GM20000 (cell line): ENCODE measurements at places on chromosomes 16 and 17.

- peak; percentile 87 for DNase-seq
Observed at GRCh38 chr17:1484676-1485422, 7.6 kb downstream of the MYO1C start.

DNA sequence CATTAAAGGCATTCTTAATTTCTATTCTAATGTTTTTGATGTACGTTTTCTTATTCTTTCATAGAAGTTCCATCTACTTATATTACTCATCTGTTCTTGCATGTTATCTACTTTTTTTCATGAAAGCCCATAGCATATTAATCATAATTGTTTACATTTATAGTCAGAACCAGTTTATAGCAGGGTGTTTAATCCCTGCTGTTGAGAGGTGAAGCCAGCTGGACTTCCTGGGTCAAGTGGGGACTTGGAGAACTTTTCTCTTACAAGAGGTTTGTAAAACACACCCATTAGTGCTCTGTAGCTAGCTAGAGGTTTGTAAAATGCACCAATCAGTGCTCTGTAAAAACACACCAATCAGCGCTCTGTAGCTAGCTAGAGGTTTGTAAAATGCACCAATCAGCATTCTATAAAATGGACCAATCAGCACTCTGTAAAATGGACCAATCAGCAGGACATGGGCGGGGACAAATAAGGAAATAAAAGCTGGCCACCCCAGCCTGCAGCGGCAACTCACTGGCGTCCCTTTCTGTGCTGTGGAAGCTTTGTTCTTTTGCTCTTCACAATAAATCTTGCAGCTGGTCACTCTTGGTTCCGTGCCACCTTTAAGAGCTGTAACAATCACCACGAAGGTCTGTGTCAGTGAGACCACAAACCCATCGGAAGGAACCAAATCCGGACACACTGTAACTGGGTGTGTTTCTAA lies 120.6 kb downstream of the TANC2 start:
- DNase-seq: no peak

- no peak for DNase-seq
Observed at GRCh38 chr16:528111-529011, 849 bp downstream of the CAPN15 start.

- no peak for DNase-seq
Observed at GRCh38 chr17:50758524-50758923, 8.8 kb downstream of the ANKRD40CL start.

DNA sequence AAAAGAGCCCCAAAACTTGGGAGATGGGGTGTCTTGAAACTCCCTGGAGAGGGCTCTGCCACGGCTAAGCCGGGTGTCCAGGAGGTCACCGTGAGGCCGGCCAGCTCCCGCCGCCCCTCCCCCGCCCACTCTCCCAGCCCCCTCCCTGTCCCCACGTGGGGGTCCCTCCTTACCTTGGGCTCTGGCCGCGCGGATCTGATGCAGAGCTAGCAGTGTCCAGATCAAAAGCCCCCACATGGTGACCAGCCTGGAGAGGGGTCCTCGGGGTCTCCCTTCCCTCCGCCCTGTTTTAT lies 447 bp downstream of the SDK2 start:
- no peak for DNase-seq

GRCh38 chr16:72311426-72311825 lies 139.5 kb upstream of the PMFBP1 start:
- DNase-seq: no peak

GRCh38 chr17:60173304-60173819 lies 23.6 kb downstream of the CA4 start:
- no peak for DNase-seq

DNA sequence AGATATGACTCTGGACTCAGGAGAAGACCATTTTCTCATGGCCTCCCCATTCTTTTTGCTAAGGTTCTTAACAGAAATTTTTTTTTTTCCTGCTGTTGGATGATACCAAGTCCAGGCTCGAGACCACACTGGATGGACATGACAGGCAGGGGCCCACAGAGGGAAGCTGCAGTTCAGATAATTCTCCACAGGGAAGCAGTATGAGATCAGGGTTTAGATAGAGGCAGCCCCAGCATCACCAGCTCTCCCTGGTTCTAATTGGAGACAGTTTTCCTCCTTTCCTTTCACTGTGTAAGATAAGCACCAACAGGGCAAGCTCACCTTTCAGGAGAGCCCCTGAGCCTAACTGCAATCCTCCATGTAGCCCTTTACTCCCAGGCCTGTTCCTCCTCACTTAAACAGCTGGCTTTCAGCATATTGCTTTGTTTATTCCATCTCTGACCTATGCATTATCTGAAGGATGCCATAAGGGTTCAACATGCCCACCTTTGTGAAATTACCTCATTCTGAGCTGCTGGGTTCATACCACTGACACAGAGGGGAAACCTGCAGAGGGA lies 108.1 kb downstream of the SNX11 start:
- DNase-seq: peak; percentile 39

DNA sequence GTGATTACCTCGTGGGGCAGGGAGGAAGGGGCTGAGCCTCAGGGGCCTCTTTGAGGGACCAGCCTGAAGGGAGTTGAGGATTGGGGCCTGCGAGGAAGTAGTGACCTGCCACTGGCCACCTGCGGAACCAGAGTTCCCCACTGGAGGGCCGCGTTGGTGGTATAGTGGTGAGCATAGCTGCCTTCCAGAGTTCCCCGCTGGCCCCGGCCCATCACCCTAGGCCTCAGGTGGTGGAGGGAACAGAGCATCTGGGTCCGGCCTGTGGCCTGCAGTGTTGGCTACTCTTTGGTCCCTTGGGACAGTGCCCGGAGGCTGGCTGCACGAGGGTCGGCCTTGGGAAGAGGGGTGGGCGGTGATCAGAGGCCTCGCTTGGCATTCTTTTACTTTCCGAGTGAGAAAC lies 20.5 kb downstream of the MGAT5B start:
- DNase-seq: no peak

GRCh38 chr17:61492759-61493526 lies 40.7 kb downstream of the TBX4 start:
- no peak for DNase-seq

GRCh38 chr17:76433693-76434092 lies 19.3 kb downstream of the UBE2O start:
- DNase-seq: no peak

- no peak for DNase-seq
Observed at GRCh38 chr16:10561425-10561824, 19.0 kb downstream of the EMP2 start.

- no peak for DNase-seq
Observed at GRCh38 chr17:44115585-44116415, 7.6 kb downstream of the HDAC5 start.

- no peak for DNase-seq
Observed at GRCh38 chr16:26335236-26335853, 643.6 kb downstream of the HS3ST4 start.

GRCh38 chr17:3907483-3908216 lies 8.6 kb downstream of the P2RX1 start:
- no peak for DNase-seq

GRCh38 chr16:24583494-24583893 lies 44.1 kb downstream of the RBBP6 start:
- no peak for DNase-seq

- no peak for DNase-seq
Observed at GRCh38 chr16:67531247-67531646, 2.6 kb downstream of the RIPOR1 start.

GRCh38 chr16:76816475-76816874 lies 374.5 kb upstream of the MON1B start:
- no peak for DNase-seq

DNA sequence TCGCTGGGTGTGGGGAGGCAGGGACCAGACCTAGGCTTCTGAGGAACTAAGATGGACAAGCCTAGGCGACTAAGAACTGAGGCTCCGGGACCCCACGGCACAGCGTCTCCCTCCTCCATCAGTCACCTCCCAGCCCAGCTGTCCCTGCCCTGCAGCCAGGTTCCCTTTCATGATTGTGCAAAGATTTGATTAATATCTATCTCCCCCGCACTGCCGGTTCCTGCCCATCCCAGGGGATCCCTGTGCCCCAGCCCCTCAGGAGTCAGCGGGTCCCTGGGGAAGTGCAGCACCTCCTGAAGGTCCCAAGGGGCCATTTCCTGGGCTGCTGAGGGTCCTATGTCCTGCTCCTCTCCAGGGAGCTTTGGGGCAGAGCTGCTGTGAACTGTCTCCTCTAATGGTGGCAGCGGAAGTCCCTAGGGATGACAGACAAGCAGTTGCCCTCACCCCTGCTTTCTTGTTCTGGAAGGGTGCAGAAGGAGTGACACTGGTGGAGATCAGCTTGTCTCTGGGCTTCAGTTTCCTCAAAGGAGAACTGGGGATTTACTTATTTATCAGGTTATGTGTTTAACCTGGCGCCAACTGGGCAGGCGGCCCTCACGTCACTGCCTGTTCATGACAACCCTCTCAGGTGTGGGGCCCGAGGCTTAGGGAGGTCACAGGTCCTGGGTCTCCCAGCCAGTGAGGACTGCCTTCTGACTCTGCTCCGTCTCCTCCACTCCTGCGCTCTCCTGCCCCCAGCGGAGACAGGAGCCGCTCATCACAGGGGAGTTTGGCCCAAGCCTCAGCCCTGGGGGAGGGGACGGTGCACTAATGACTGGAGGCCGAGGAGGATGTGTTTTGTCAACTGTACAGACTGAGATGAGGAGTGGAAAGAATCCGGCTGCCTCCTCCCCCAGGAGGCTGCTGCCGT lies 1.9 kb upstream of the C16orf74 start:
- no peak for DNase-seq

DNA sequence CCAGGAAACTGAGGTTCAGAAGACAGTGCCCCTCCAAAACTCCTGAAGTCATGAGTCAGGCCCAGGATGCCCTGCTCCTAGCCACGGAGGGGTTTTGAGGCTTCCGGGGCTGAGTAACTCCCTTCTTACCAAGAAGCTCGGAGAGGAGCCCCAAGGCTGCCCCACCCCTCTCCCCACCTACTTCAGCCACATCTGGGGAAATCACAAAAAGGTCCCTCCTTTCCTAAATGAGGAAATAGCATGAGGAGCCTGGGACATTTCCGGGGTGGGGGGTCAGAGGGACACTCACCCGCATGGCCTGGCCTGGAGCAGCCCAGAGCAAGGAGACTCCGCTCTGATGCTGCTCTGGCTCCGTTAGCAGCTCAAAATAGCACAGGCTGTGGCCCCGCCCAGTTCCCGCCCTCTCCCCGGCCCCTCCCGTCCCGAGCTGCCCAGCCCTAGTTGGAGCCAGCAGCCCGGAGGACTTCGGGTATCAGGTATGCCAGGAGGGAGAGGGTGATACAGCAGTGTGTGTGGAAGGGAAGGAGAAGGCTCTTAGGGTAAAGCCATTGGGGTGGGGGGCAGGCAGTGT lies 40.1 kb downstream of the MYO18A start:
- peak; percentile 80 for DNase-seq

- DNase-seq: no peak
Observed at GRCh38 chr16:56121156-56121500, 70.2 kb upstream of the GNAO1 start.

DNA sequence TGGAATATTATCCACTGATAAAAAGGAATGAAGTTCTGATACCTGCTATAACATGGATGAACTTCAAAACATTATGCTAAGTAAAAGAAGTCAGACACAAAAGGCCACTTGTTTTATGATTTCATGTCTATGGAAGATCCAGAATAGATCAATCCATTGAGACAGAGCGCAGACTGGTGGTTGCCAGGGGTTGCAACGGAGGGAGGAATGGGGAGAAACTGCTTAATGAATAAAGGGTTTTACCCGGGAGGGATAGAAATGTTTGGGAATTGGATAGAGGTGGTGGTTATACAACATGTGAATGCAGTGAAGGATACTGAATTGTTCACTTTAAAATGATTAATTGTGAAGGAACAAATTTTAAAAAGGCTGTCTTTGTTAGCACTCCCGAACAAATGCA lies 30.2 kb downstream of the WDR59 start:
- no peak for DNase-seq
